LHCN-M2 (cell line): ENCODE measurements at places on chromosomes 2 and 18.

- DNase-seq, result no peak
Observed at GRCh38 chr18:48300463-48300961, 108.7 kb downstream of the ZBTB7C start.

DNA sequence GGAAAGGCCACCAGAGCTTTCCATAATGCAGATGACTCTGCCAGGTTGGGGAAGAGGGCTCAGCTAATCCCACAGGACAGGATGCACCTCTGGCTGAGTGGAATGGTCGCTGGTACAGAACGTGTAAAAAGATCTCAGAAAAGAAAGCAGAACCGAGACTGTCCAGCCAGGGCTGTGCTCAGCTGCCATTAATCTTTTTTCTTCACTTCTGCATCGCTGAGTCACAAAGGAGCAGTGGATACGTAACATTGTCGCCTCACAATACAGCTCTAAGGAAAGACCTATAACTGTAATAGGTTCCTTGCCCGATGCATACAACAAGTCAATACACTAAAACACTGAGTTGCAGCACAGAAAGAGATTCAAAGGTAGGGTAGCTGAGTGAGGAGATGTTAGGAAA, 354.2 kb downstream of the EN1 start:
- no peak for DNase-seq

DNA sequence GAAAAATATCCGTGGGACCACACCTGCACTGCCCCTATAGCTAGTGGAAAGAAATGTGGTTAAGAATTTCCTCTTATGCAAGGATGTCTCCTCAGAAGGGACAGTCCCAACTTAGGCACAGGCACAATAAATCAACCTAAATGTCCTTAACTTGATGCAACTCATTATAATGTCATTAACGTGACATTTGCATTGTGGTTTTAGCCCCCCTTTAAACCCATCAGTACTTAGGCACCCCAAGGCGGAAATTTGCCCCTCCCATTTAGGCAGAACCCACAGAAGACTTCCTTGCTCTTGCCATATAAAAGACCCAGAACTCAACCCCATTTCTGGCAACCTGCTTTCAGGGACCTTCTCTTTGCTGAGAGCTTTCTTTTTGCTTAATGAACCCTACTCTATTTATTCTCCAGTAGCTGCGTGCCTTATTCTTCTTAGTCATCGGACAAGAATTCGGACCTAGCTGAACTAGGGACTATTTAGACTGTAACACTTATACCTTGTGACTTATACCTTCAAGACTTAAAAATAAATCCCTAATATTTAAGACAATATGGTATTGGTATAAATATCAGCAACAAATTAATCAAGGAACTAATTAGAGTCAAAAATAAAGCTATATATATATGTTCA, 1281.6 kb upstream of the TMEFF2 start:
- no peak for DNase-seq

- DNase-seq, result no peak
Observed at GRCh38 chr2:64067326-64067725, 48.1 kb upstream of the VPS54 start.

DNA sequence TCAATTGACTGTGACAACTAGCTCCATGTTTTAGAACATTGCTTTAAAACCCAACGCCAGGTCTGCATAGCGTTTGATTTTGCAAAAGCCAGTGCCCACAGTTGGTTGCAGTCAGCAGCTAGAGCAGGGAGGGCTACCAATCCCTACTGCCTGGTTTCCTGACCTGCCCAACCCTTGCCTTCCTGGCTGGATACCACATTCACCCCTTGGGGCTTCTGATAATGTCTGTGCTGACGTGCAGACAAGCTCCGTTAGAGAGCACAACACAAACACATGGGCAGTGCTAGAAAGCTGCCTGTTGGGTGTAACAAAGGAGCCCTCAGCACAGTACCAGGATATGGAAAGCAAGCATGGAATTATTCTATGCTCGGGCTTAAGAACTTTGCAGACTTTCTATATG, 71.4 kb upstream of the THSD7B start:
- no peak for DNase-seq

DNA sequence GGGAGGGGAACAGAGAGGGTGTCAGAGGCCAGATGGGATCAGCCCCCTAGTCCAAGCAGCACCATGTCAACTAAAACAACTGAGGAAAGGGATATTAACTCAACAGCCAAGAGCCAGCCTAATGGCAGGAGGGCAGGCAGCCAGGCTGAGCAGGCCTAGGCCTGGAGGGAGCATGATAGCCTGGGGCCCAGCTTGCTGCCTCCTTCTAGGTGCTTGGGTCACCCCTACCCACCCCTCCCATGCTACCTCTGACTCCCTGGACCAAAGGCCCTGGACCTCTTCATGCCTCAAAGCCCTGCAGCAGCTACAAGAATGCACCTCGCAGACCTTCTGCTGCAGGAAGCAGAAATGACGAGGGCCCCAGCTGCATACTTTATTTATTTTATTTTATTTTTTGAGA, 22.1 kb upstream of the TNS1 start:
- no peak for DNase-seq

- DNase-seq, result no peak
Observed at GRCh38 chr2:3595404-3595803, 492 bp downstream of the COLEC11 start.

DNA sequence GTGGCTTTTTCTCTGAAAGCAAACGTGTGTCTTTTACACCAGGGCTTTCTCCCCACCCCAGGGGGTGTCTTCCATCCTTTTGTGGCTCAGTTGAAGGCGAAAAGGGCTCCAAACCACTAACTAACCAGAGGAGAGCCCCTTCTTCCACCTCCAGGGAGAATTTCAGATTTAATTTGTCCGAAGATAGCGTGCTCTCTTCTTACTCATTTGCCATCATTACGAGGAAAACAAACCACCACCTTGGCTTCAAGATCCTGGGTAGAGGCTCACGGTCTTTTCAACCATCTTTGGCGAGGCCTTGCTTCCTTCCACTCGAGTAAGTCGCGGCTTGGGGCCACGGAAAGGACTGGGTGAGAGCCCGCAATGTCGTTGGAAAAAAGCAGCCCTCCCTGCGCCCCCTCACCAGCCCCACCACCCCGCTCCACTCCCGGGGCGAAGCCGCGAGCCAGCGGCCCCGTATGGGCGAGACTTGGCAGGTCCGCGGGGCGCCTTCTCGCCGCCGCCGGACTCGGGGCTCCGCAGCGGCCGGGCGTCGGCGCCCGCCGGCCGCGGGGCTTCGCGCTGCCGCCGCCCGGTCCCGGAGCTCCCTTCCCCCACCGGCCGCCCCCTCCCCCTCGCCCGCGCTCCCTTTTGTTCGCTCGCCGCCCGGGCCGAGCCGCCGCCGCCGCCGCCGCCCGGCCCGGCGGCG, 1.7 kb upstream of the ZNF532 start:
- DNase-seq, result peak; percentile 61

GRCh38 chr2:33421820-33422219, 54.6 kb upstream of the RASGRP3 start:
- DNase-seq, result no peak

- peak; percentile 31 for DNase-seq
Observed at GRCh38 chr2:74530239-74531187, 780 bp downstream of the HTRA2 start.

GRCh38 chr18:48430150-48430549, 21.0 kb upstream of the ZBTB7C start:
- DNase-seq, result no peak

GRCh38 chr2:201233812-201234662, 26.3 kb upstream of the CASP8 start:
- no peak for DNase-seq

- no peak for DNase-seq
Observed at GRCh38 chr2:67108231-67108630, 288.9 kb upstream of the ETAA1 start.

GRCh38 chr2:44939106-44940048, 2.1 kb upstream of the SIX3 start:
- DNase-seq, result no peak

GRCh38 chr2:85753525-85754312, at the start of gene ATOH8:
Gene ATOH8 (plus strand): TSS chr2:85753991. CDS start chr2:85754190, 199 bp downstream.
- DNase-seq, result peak; percentile 85

DNA sequence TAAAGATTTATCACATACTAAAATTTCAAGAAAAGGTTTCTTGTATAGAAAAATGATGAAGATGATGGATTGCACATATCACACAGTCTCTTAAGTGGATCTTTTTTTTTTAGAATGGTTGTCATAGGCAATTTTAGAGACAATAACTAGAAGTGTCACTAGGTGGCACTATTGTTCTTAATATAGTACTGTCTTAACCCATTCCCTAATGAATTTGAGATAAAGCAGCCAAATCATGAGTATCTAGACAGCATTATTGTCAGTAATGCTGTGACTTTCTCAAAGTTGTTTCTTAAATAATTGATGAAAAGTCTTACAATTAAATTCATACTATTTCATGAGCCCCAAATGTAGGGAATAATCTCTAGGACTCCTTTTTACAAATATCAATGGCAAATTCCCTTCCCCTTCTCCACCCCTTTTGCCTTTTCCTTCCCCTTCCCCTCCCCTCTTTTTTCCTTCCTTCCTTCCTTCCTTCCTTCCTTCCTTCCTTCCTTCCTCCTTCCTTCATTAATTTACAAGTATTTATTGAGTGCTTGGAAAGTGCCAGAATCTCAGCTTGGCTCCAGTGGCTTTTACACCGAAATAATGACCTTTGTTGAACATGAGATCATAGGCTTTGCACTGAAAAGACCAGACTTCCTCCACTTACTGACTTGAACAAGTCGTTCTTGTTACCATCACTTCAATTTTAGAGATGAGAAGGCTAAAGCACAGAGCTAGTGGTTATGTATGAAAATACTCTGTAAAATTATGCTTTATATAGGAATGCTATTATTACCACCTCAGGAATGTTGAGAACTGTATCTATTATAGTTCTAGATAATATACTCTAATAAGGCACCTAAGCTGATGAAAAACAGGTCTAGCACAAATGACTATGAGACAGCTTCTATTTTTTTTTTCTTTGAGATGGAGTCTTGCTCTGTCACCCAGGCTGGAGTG, 19.8 kb downstream of the MYL12B start:
- DNase-seq, result peak; percentile 82

DNA sequence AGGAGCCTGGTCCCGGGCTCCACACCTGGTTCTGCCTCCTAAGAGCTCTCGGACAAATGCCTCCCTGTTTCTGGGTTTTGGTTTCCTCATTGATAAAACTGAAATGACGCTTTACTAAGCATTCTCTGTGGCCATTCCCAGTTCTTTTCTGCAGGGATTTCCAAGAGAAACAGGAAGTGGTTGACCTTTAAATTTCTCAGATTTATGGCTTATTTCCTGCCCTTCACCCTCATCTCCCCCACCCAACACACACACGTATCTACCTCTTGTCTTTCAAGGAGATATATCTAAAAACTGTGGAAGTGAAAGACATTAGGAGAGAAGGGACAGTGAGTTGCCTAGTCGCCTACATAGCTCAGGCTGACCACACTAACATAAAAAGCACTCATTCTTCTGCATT, 53.0 kb downstream of the PIEZO2 start:
- no peak for DNase-seq

GRCh38 chr18:41324020-41324791, 630.8 kb upstream of the PIK3C3 start:
- DNase-seq, result no peak

DNA sequence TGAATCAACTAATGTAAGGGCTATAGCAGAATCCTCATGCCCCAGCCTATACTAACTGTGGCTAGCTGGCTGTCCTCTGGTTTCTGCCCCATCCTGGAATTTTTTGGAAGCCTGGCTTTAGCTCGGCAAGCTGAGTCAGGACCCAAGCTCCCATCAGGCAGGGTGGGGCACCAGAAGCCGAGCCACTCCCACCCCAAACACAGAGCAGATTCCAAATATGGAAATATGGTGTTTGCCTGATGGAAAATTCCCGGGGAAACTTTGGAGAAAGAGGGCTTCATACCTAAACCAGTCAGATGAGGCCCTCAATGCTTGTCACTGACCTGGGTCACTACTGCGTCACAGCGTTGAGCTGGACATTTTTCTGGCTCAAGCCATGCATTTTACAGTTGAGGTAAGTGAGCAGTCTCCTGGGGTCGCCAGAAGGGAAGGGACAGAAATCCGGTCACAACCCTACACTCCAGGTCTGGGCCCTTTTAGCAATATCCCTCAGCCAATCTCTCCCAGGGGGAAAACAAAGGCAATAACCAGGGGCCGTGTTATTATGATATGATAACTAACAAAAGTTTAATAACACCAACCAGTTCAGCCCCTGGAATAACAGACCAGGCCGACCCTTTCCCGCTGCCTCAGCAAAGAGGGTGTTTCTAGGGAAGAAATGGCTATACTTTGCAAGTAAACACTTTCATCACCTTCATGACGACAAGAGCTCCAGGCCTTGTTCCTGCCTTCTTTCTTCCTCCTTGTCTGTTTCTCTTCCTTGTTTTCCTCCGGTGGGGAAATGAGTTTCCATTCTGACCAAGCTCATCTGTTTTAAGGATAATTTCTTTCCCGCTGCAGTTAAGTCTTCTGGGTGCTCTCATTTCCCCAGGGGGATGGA, 37.7 kb downstream of the PSD4 start:
- DNase-seq, result peak; percentile 71

- no peak for DNase-seq
Observed at GRCh38 chr2:178886006-178886405, 78.8 kb upstream of the TTN start.

DNA sequence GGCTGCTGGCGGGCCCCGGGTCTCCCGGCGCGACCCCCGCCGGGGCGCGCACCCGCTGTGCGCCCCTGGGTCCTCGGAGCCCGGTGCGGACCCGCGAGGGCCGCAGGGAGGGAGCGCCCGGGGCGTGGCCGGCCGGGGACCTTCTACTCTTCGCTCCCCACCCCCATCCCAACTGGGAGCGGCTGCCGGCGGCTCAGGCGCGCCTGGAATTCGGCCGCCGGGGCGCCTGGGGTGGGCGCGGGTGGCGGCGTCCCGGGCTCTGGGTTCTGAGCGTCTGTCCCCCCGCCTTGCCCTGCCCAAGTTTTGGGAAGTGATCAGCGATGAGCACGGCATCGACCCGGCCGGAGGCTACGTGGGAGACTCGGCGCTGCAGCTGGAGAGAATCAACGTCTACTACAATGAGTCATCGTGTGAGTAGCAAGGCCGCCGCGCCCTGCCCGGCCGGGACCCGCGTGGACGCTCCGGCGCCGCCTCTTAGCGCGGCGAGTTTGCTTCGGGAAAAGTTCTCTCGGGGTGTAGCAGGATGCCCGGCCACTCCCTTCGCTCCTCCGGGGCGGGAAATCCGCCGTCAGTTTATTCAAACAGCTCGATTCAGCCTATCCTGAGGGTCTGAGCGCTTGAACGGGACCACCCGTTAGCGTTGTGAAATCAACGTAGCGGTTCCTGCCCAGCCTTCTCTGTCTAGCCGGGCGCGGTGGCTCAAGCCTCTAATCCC, 502 bp downstream of the TUBB6 start:
- DNase-seq, result peak; percentile 86

DNA sequence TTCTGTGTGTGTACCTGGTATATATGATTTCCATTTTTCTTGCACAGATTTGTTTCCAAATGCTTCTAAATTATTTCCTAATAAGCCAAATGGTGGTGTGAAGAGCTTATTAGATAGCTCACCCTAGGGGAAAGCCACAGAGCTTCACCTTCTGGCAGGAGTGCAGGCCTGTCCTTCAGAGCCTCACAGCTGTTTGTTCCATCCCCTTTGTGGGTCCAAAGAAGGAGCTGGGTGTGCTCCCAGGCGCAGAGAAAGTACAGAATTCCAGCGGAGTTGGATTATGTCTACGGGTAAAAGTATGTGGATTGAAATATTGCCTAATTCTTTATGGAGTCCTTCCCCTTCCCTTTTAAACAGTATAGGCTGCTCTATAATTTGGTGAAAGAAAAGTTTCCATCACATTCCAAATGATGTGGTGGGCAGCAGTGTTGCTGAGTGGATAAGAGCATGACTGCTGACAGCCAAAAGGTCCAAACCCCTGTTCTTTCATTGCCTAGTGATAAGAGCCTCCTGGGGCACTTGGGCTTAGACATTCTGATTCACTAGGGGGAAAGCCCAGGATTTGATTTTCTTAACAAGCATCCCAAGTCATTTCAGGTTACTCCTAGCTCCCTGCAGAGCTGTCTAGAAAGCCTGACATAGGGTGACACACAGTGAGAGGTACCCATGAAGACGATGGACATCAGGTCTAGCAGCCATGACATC, 86.6 kb downstream of the WDSUB1 start:
- DNase-seq, result peak; percentile 46
